Astrocyte of the spinal cord (primary cell): ENCODE measurements at places on chromosomes 5 and 9.
A peak's percentile ranks its signal among the peaks of the same experiment; 100 is the strongest.

- DNase-seq: no peak
These were observed 797.3 kb upstream of the ACO1 start for GRCh38 chr9:31587146-31587545.

DNA sequence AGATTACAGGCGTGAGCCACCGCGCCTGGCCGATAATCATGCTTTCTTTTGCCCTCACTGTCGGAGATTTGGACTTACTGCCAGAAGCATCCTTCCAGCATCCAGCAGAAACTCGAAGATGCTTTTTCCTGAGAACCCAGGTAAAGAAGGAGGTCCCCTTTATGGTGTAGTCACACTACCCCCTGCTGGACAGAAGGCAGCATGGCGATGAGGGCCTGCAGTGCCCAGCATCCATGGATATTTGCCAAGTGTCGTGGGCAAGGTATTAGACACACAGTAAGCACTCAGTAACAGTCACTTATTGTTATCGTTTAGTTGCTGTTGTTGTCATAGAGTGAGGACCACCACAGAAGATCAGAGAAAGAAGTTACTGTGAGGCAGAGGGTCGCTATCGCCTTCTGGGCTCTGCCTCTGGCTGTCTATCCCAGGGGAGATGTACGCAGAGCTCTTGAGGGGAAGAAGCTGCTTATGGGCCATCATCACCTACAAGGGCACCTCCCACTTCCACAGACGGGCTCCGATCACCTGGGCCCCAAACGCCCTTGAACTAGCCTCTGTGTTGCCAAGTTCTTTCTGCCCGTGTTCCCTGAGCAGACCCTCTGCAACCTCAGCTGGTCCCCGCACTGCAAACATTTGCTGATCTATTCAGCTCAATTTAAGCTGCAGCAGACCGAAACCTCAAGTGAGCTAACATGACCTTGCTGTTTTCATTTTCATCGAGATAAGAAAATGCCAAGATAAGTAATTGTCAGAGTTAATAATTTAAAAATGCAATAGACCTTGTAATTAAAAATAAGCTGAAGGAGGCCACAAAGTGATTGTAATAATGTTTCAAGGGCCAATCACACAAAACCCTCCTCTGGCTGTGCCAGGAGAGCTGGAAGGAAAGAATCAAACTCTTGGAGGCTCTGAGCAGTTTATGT is 23.9 kb downstream of the C5orf15 start:
- DNase-seq: peak; percentile 41

GRCh38 chr9:136307215-136307750 is 3.4 kb upstream of the CCDC187 start:
- no peak for DNase-seq

DNA sequence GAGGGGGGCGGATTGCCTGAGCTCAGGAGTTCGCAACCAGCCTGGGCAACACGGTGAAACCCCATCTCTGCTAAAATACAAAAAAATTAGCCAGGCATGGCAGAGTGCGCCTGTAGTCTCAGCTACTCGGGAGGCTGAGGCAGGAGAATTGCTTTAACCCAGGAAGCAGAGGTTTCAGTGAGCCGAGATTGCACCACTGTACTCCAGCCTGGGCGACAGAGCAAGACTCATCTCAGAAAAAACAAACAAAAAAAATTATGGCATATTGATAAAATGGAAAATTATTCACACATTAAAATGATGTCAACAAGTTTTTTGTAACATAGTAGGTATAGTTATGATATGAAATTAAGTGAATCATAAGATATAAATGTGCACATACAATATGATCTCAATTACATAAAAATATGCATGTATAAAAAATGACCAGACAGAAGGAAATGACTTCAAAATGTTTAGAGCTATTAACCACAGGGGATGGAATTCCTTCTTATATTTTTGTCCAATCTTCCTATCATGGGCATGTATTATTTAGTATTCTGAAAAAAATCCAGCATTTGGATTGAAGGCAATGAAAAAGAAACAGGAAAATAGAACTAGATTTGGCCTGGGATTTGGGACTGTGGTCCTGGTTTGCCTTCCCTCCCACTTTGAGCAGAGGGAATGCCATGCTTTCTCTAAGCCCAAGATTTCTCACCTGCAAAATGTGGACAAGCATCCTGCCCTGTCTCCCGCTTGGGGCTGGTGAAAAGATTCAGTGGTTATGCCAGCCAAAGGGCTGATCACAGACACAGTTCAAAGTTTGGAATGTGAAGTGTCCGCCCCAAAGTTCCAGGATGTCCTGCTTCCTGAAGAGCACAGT is 19.5 kb downstream of the SPAAR start:
- DNase-seq: no peak

DNA sequence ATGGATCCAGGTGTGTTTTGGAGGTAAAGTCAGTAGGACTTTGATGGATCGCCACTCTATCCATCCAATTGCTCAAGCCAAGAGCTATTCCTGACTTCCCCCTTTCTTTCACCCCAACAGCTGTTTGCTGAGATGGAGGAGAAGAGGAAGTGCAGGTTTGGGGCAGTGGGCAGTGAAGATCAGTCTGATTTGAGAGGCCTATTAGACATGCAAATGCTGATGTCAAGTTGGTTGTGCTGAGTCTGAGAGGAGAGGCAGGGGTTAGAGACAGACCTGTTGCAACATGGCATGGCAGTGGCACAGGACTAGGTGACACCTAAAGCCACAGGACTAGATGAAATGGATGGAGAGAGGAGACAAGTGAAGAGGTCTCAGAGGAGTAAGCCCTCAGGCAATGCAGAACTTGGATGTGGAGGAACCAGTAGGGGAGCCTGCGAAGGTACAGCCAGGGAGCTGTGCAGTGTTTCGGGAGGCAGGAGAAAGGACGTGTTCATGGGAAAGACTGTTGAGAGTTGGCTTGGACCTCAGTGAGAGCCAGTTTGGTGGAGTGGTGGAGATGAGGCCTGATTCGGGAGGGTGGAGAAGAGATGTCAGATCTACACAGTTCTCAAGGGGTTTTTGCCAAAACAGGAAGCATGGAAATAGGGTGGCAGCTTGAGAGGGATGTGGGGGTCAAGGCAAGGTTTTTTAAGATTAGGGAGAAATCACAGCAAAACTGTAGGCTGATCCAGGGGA is 175.0 kb downstream of the MACROH2A1 start:
- DNase-seq: no peak

DNA sequence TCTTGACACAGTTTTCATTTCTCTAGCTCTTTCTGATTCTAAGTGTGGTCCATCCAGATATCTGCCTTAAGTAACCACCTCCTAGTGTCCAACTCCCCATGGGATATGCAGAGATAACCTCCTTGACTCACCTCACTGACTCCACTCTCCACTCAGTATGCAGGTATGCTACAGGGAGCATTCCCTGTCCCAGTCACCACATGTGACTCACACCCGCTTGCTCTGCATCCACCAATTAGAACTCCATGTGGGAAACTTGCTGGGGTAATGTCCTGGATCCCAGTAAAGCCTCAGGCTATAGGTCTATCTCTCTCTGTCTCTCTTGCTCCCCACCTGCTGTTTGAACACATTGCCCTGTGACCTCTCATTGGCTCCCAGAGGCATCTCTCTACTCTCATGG is 563.9 kb downstream of the HTR1A start:
- no peak for DNase-seq

DNA sequence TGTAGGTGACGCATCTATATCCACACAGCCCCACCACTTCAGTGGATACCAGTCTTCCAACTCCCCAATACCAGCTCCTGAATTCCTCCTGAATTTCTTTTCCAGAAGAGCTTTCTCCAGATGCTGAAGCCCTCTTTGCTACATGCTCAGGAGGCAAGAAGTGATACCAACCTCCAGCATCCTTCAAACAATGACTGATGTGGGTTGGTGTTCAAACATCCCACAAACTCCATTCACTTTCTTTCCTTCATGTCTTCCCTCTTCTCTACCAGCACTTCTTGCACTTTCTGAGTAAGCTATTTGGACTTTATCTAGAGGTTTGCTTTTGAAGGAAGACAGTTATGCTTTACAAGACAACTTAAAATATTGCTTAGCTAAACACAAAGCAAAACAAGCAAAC is 179.9 kb upstream of the RORB start:
- no peak for DNase-seq
